ENCODE measurements at places on chromosomes 5 and 9. TPM values are rescaled to one million over a fixed set of nuclear protein-coding genes. Genes with fewer than 3 reads are reported as not detected.

Gene LAMC3
- polyA plus RNA-seq: 30.1 TPM

Gene PCDHGA8
- polyA plus RNA-seq: 0.04 TPM

Gene PRPF4
- 7.7 TPM for polyA plus RNA-seq

Gene CSF1R
- 23.1 TPM for polyA plus RNA-seq

Gene PLPPR1
- polyA plus RNA-seq: not detected

GRCh38 chr5:98770209-98770910 lies 3.1 kb upstream of the RGMB start:
- peaks cover 73% of the 10 kb centered on the region for H3K4me1 ChIP-seq
- no peaks in the 10 kb centered on the region for H3K27me3 ChIP-seq
- peak overlapping the region; percentile 65 for H3K27ac ChIP-seq
- H3K36me3 ChIP-seq: no peaks in the 10 kb centered on the region
- peak overlapping the region; percentile 59 for H3K4me3 ChIP-seq

DNA sequence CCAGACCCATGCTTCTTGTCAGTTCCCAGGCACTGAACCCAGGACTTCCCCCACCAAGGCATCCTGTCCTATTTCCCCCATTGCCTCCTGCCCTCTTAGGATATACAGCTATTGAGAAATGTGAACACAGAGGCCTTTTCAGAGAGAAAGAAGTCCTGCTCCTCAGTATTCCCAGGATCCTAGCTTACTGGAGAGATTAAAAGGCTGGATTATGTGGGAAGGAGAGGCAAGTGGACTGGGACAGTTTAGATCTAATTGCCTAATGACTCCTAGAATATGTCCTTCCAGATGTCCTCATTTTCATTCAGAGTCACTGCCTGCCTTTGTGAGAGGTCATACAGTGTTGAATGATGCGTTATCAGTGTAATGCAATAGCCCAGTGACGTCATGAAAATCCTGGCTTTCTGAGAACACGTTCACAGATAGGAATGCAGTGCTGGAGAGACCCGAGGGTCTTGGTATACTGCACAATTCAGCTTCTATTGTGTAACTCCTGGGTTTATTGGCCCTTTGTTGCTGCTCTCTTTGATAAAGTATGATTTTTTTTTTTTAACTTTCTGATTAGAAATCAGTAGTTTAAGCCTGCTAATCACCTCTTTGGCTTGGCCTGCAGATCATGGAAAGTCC lies 26.2 kb downstream of the WWC1 start:
- no peaks in the 10 kb centered on the region for H3K4me1 ChIP-seq
- H3K4me3 ChIP-seq: no peak overlapping the region
- no peak for DNase-seq
- H3K27ac ChIP-seq: no peak overlapping the region

GRCh38 chr5:142862594-142862993 lies 92.4 kb downstream of the ARHGAP26 start:
- no peaks in the 10 kb centered on the region for H3K36me3 ChIP-seq
- no peak overlapping the region for H3K4me3 ChIP-seq
- DNase-seq: no peak
- H3K27ac ChIP-seq: no peak overlapping the region
- H3K4me1 ChIP-seq: no peaks in the 10 kb centered on the region

- H3K27ac ChIP-seq: no peak overlapping the region
- H3K4me1 ChIP-seq: peaks cover 3% of the 10 kb centered on the region
- DNase-seq: peak; percentile 67
- H3K27me3 ChIP-seq: peaks cover 3% of the 10 kb centered on the region
- no peak overlapping the region for H3K4me3 ChIP-seq
- no peaks in the 10 kb centered on the region for H3K36me3 ChIP-seq
Measured at GRCh38 chr5:132268769-132269551, 11.5 kb downstream of the PDLIM4 start.

DNA sequence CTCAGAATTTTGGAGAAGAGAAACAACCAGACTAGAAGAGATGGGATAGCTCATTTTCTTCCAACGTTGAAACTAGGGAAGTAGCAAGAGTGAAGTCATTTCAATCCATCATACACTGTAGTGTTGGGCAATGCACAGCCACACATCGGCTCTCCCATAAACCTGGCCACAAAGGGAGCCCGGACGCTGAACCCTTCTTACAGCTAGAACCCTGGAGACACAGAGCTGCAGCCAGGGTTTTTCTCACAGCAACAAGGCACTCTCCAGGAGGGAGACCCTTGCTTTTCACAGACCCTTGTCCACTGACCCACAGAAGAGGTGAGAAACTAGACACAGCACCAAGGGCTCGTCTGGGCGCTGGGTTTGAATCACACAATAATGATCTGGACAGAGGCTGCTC lies 101.4 kb upstream of the FSTL4 start:
- no peaks in the 10 kb centered on the region for H3K27me3 ChIP-seq
- H3K4me1 ChIP-seq: no peaks in the 10 kb centered on the region

DNA sequence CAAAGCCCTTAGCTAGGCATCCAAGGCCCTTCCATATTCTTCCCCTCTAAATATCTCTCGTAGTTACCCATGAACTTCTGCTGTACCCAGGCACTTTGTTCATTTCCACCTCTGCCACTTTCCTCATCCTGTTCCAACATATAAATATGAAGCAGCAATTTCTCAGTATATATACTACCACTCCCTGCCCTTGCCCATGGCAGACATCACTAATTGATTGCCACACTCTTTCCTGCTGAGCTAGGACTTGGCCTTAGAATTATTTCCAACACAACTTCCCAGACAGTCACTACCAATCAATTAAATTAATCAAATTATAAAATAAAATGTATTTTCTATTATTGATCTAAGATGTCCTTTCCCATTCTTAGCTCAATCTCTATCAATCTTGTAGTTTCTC lies 8.5 kb downstream of the INSYN2B start:
- DNase-seq: no peak
- H3K36me3 ChIP-seq: peaks cover 48% of the 10 kb centered on the region
- H3K4me1 ChIP-seq: peaks cover 11% of the 10 kb centered on the region
- H3K4me3 ChIP-seq: no peak overlapping the region
- no peak overlapping the region for H3K27ac ChIP-seq

GRCh38 chr5:109192555-109193281 lies 217.1 kb downstream of the PJA2 start:
- no peak overlapping the region for H3K4me3 ChIP-seq
- H3K36me3 ChIP-seq: peaks cover under 1% of the 10 kb centered on the region
- H3K27me3 ChIP-seq: no peaks in the 10 kb centered on the region
- no peak for DNase-seq

DNA sequence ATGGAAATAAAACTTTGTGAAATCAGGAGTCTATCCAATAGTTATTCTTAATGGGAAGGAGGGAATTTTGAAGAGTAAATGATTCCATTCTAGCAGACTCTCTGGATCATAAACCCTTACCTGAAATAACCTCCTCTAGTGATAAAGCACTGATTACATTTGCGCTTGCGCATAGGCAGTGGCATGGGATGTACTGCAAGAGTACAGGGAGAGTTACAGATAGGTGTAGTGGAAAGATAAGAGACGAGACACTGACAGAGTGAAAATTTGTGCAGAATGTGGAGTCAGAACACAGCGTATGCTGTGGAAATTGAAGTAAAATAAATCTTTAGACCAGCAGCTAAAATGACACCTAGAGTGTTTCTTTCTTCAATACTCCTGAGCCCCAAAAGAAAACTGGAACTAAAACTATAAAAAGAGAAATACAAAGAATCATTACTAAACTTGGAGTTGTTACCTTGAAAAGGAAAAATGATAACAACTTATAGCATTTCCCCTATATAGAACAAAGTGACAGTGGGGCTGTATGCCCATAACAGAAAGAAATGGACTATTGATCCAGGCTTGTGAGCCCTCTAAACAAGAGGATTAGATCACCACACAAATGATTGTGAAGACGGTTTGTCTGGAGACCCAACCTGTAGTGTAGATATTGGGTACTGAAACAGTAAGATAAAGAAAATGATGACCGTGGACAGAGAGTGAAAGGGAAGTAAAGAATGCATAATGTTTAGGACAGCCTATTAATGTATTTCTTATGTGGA lies 1471.2 kb upstream of the NUDT12 start:
- no peaks in the 10 kb centered on the region for H3K27me3 ChIP-seq
- no peak overlapping the region for H3K27ac ChIP-seq
- no peak overlapping the region for H3K4me3 ChIP-seq
- DNase-seq: no peak

Measured in spleen (tissue), 13 donors.